Type B pancreatic cell (in vitro differentiated cells): ENCODE measurements at places on chromosomes 2 and 18. TPM values are rescaled to one million over a fixed set of nuclear protein-coding genes. Genes with fewer than 3 reads are reported as not detected.
A peak's percentile ranks its signal among the peaks of the same experiment; 100 is the strongest.

- H3K27me3 ChIP-seq, result peaks cover 14% of the 10 kb centered on the region
- H3K36me3 ChIP-seq, result no peaks in the 10 kb centered on the region
- H3K4me3 ChIP-seq, result no peak overlapping the region
- H3K4me1 ChIP-seq, result no peaks in the 10 kb centered on the region
- DNase-seq, result peak; percentile 40
These were observed 253.1 kb upstream of the PXDN start for GRCh38 chr2:1997409-1997808.

DNA sequence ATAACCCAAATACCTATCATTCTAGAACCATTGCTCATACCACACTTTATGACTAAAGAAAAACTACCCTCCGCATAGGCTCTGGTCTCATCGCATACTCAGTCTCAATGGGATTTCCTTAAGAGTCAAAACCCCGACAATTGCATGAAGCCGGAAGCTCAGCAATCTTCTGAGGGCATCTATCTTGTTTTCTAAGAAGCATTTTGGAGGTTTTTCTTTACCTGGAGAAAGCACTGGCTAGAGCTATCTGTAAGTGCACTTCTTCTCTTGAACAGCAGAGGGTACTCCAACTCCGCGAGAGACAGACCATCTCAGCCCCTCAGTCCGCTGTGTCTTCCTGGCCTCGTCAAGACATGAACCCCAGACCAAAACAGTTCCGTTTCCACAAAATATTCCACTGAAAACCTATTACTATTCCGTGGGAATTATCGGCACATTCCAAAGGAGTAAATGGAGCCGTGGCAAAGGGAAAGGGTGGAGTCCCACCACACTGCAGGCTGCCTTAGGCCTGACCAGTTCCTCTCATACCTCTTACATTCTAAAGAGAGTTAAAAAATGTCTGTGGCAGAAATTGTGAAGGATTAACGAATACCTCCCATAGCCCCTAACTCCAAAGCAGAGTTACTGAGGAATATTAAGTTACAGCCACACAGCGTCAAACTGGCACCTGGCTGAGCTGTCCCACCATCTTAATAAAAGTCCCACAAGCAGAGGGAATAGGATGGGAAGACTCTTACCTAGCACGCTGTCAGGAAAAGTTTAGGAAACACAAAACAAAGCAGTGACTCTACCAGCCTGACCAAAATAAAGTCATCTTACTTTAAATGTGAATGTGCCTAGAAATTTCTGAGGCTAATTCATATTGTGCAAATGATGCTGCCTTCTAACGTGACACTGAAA is 325.6 kb upstream of the VRK2 start:
- no peaks in the 10 kb centered on the region for H3K36me3 ChIP-seq
- peak; percentile 68 for DNase-seq
- peak overlapping the region; percentile 82 for H3K4me3 ChIP-seq
- no peaks in the 10 kb centered on the region for H3K27me3 ChIP-seq
- H3K4me1 ChIP-seq, result peaks cover 7% of the 10 kb centered on the region

DNA sequence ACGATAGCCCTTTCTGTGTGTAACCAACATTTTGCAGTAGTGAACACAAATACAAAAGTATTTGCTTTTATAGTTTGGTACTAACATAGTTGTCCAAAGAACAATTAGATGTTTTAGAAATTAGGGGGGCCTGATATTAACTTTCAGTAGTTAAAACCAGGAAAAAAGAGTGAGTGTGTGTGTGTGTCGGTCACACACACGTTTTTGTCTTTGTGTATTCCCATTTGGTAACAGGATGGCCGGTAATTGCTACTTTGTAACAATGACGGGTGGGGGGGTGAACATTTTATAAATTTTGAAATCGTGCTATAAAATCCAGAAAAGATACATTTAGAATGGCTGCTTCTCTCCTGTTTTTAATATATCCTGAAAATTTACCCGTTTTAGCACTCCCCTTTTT is 1.5 kb downstream of the PPIG start:
- H3K36me3 ChIP-seq, result peaks cover 18% of the 10 kb centered on the region
- no peaks in the 10 kb centered on the region for H3K27me3 ChIP-seq
- DNase-seq, result no peak
- peak overlapping the region; percentile 99 for H3K4me3 ChIP-seq
- peak overlapping the region; percentile 99 for H3K27ac ChIP-seq
- H3K4me1 ChIP-seq, result peaks cover 11% of the 10 kb centered on the region

The ATP6V1B1 gene
- 6.3 and 8.6 TPM in 2 replicates for total RNA-seq

- H3K36me3 ChIP-seq, result no peaks in the 10 kb centered on the region
- DNase-seq, result no peak
- H3K4me1 ChIP-seq, result no peaks in the 10 kb centered on the region
- no peak overlapping the region for H3K27ac ChIP-seq
These were observed 16.0 kb upstream of the ST8SIA3 start for GRCh38 chr18:57336343-57336742.

The PRKRA gene
- 52.2 and 69.5 TPM in 2 replicates for total RNA-seq

The MROH2A gene
- total RNA-seq, result not detected in 2 replicates

DNA sequence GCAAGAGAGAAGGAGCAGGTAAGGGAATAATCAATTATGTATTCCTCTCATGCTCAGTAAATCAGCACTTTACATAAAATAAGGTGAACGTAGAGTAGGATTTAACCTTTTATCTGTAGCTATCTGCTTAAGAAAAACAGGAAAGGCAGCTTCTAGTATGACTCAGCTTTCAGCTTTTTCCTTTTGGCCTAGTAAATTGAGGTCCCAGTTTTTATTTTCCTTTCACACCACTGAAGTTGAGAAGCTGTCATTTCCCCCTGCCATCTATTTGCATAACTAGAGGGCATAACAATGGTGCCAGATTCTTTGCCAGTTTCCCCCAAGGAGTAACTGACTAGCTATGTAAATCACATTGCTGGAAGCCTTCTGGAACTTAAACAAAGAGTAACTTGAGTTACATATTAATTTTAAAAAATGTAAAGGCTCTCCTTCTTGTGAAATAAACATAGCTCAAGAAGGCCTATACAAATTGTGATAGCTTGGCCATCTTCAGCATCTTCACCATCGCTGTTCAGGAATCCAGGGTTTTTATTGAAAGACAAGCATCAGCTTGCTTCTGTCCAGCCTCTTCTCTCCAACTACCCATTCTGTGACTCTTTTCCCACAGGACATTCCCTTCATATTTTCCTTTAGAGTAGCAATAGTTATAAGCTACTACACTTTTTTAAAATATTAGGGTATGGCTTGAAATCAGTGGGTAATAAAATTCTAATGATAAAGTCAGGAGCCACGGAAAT is 97.0 kb downstream of the KYNU start:
- H3K4me1 ChIP-seq, result peaks cover 14% of the 10 kb centered on the region
- H3K36me3 ChIP-seq, result no peaks in the 10 kb centered on the region
- peak overlapping the region; percentile 15 for H3K4me3 ChIP-seq
- H3K27me3 ChIP-seq, result no peaks in the 10 kb centered on the region

DNA sequence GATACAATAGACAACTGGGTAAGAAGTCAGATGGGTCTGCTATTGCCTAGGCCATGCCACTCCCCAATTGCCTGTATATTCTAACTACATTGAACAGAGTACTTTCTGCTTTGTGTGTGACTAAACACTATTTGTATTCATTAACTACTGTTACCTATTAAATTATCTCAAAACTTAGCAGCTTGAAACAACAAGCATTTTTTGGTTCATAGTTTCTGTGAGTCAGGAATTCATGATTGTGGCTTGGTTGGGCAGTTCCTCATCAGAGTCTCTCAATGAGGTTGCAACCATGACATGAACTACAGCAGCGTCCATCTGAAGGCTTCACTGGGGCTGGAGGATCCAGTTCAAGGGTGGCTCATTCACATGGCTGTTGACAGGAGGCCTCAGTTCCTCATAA is 205.7 kb downstream of the EN1 start:
- no peaks in the 10 kb centered on the region for H3K4me1 ChIP-seq
- no peak overlapping the region for H3K4me3 ChIP-seq
- H3K36me3 ChIP-seq, result no peaks in the 10 kb centered on the region
- no peak overlapping the region for H3K27ac ChIP-seq
- H3K27me3 ChIP-seq, result peaks cover 35% of the 10 kb centered on the region
- DNase-seq, result no peak

The NFATC1 gene
- total RNA-seq, result 2.7 and 6.1 TPM in 2 replicates

GRCh38 chr2:199460846-199461710 is 3.3 kb upstream of the SATB2 start:
- no peak overlapping the region for H3K27ac ChIP-seq
- no peak for DNase-seq
- H3K36me3 ChIP-seq, result no peaks in the 10 kb centered on the region
- peaks cover 16% of the 10 kb centered on the region for H3K4me1 ChIP-seq

GRCh38 chr18:26617151-26617554 is 68.8 kb upstream of the KCTD1 start:
- H3K4me3 ChIP-seq, result no peak overlapping the region
- no peaks in the 10 kb centered on the region for H3K27me3 ChIP-seq
- H3K27ac ChIP-seq, result peak overlapping the region; percentile 71

GRCh38 chr18:22778996-22779395 is 154.1 kb upstream of the RBBP8 start:
- no peaks in the 10 kb centered on the region for H3K36me3 ChIP-seq
- H3K27me3 ChIP-seq, result peaks cover 15% of the 10 kb centered on the region
- no peak for DNase-seq

- H3K4me1 ChIP-seq, result peaks cover 17% of the 10 kb centered on the region
- no peaks in the 10 kb centered on the region for H3K36me3 ChIP-seq
- H3K27ac ChIP-seq, result no peak overlapping the region
- H3K27me3 ChIP-seq, result peaks cover 3% of the 10 kb centered on the region
- no peak for DNase-seq
These were observed 321.4 kb downstream of the AFF3 start for GRCh38 chr2:99821039-99821438.

- DNase-seq, result no peak
- H3K4me3 ChIP-seq, result peak overlapping the region; percentile 98
- peak overlapping the region; percentile 93 for H3K27ac ChIP-seq
- H3K27me3 ChIP-seq, result no peaks in the 10 kb centered on the region
These were observed 353 bp upstream of the NUP35 start for GRCh38 chr2:183123959-183124221.

The PSTPIP2 gene
- 9.6 and 10.5 TPM in 2 replicates for total RNA-seq

DNA sequence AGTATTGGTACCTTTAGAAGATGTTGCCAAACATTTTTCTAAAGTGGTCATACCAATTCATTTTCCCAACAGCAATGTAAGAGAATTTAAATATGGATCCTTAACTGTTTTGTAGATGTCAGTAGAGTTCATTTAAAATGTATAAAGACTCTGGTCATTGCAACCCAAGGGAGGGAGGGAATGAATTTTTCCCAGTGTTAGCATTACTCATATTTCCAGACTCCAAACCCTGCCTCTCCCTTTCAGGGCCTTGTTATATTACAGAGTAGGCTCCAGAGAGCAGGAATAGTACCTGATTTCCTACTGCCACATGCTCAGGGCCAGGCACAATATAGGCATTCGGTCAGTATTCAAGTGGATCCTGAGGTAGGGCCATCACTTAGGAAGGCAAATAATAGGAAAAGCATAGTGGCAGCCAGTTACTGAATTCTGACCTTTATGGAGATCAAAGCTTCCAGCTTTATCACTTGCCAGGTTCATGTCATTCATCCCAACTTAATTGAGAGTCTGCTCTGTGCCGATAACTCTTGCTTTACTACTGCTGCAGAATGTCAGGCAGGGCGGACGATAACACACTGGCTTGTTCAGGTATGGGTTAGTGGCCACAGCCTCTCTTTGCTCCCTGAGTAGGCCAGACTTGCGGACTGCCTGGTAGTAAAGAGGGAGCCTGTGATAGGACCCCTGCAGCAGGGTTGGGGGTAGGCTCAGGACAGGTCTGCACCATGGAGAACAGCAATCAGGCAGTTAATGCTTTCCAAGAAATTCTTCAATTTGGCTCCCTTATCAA is 75.3 kb downstream of the OSBPL6 start:
- no peaks in the 10 kb centered on the region for H3K27me3 ChIP-seq
- no peaks in the 10 kb centered on the region for H3K36me3 ChIP-seq
- H3K27ac ChIP-seq, result no peak overlapping the region
- no peaks in the 10 kb centered on the region for H3K4me1 ChIP-seq
- H3K4me3 ChIP-seq, result no peak overlapping the region

GRCh38 chr18:79552696-79553095 is 126.9 kb upstream of the CTDP1 start:
- no peaks in the 10 kb centered on the region for H3K36me3 ChIP-seq
- H3K27ac ChIP-seq, result no peak overlapping the region
- no peaks in the 10 kb centered on the region for H3K4me1 ChIP-seq
- H3K4me3 ChIP-seq, result no peak overlapping the region

The TTLL4 gene
- total RNA-seq, result 59.2 and 79.8 TPM in 2 replicates

GRCh38 chr2:161651547-161651946 is 27.3 kb downstream of the SLC4A10 start:
- H3K27ac ChIP-seq, result no peak overlapping the region
- no peak for DNase-seq

DNA sequence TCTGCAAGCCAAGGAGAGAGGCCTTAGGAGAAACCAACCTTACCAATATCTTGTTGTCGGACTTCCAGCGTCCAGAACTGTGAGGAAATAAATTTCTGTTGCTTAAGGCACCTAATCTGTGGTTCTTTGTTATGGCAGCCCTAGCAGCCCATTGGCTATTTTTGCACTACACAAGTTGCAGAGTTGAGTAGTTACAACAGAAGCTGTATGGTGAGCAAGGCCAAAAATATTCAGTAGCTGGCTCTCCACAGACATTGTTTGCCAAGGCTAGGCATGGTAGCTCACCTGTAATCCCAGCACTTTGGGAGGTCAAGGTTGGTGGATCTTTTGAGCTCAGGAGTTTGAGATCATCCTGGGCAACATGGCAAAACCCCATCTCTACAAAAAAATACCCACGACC is 27.1 kb upstream of the SCYGR1 start:
- H3K27ac ChIP-seq, result no peak overlapping the region
- peaks cover 4% of the 10 kb centered on the region for H3K27me3 ChIP-seq
- no peaks in the 10 kb centered on the region for H3K36me3 ChIP-seq

The CLEC4F gene
- total RNA-seq, result not detected in 2 replicates

DNA sequence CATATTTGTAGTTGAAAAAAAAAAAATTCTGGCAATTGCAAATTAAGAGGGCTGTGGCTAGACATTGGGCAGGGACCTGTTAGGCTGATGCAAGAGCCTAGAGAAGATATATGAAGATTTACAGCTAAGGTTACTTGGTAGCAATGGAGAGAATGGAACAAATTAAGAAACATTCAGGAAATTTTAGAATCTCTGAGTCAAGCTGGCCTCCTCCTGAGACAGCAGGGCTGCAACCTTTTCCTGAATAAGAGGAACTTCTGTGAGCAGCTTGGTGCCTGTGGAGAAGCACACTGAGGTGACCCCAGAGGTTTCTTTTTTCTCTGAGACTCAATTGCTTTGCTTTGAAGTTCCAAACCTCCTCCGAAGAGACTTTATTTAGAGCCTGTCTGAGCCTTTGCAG is 118.6 kb upstream of the LRATD1 start:
- no peaks in the 10 kb centered on the region for H3K27me3 ChIP-seq
- DNase-seq, result no peak
- H3K4me3 ChIP-seq, result no peak overlapping the region
- H3K27ac ChIP-seq, result no peak overlapping the region
- H3K4me1 ChIP-seq, result no peaks in the 10 kb centered on the region

The GORASP2 gene
- total RNA-seq, result 77.7 and 110 TPM in 2 replicates

The ABCG5 gene
- 0.10 and 0.36 TPM in 2 replicates for total RNA-seq

DNA sequence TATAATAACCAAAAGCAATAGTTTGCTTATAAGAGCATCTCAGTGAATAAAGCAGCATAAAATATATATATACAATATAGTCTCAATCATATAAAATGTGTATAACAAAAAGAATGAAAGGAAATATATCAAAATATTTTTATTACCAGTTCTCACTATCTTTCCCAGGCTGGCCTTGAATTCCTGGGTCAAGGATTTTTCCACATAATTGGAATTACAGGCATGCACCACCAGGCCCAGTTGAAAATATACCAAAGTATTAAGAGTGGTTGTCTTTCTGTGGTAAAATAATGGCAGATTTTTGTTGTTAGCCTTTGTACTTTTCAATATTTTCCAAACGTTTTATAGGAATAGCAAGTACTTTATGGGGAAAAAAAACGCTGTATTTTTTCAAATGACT is 8.6 kb upstream of the TLK1 start:
- H3K4me1 ChIP-seq, result peaks cover 7% of the 10 kb centered on the region
- H3K4me3 ChIP-seq, result no peak overlapping the region
- H3K36me3 ChIP-seq, result no peaks in the 10 kb centered on the region
- H3K27ac ChIP-seq, result no peak overlapping the region
